Neural progenitor cell (in vitro differentiated cells): ENCODE measurements at places on chromosomes 7 and 10.
A peak's percentile ranks its signal among the peaks of the same experiment; 100 is the strongest.

DNA sequence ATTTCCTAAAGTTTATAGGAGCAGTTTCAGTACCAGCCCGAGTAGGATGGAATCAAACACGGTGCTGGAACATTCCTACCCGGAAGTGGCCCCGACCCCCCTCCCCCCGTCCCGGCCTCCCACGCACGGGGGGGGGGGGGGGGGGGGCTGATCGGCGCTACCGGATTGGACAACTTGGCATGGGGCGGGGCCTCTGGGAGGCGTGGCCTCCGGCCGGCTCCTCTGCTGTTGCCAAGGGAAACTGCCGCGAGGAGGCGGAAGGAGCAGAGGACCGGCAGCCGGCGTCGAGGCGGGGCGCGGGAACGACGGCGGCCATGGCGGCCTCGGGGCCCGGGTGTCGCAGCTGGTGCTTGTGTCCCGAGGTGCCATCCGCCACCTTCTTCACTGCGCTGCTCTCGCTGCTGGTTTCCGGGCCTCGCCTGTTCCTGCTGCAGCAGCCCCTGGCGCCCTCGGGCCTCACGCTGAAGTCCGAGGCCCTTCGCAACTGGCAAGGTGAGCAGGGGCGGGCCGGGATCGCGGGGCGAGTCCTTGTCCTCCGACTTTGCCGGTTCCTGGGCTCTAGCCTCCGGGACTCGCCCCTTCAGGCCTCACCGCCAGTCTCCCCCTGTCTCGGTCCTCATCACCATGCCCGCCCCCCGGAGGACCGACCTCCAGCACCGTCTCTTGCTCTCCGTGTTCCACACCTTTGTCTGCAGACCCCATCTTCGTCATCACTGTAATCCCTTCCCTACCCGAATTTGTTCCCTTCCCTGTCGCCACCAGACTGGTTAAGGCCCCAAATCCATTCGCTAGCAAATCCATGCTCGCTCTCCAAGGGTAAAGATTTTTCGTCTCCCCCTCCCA is at the start of gene RHBDD2:
Gene RHBDD2 (plus strand): TSS at position 266 of the 843 bp plus-strand sequence. CDS start 49 bp downstream, at position 315.
- DNase-seq = peak; percentile 97

DNA sequence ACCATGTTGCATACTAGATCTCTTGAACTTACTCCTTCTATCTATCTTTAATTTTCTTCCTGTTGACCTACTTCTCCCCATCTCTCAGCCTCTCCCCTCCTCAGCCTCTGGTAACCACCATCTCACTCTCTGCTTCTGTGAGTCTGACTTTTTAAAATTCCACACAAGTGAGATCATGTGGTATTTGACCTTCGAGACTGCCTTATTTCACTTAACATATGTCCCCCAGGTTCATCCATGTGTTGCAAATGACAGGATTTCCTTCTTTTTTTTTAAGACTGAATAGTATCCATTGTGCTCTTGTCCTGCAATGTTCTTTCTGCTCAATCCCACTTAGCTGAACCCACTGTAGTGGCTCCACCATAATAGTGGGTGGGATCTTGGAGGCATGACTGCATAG is 51.4 kb upstream of the DNAJC1 start:
- no peak for DNase-seq

GRCh38 chr7:50660040-50660829 is 95.0 kb upstream of the DDC start:
- DNase-seq = no peak

GRCh38 chr10:7318836-7319235 is 92.0 kb downstream of the SFMBT2 start:
- no peak for DNase-seq

DNA sequence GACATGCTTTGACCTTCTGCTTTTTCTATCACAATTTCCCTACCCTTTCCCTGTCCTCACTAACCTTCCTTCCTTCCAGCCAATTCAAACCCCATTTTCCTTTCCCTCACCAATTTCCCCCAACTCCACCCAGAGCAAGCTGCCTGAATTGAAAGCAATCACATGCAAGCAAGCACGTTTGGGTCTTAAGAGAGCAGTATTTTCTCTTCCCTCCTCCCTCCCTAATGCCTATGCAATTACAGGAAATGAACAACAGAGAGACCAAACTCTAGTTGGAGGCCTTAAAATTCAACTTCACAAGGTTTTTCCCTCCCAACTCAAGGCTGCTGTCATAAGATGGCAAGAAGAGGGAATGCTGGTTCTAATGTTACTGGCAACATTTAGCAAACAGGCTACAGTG is 117.2 kb downstream of the MYOF start:
- DNase-seq = no peak

DNA sequence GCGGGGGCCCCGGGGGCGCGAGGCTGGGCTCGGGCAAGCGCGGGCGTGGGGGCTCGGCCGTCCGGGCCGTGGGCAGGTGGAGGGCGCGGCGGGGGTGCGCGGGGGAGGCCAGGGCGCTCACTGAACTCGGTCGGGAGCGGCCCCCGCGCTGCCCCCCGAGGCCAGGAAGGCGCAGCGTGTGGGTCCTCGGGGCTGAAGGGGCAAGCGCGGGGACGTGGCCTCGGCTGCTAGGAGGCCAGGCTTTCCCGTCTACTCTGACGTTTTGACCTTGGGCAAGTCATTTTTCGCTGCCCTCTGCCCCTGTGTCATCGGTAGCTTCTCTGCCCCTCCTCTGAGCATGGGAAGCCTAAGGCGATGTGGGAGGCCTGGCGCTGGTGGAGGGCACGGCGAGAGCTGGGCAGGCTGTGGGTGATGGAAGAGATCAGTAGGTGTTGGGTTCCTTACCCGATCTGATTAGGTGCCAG is 441 bp downstream of the FBH1 start:
- peak; percentile 45 for DNase-seq
